ENCODE measurements at places on chromosomes 2 and 18. TPM values are rescaled to one million over a fixed set of nuclear protein-coding genes. Genes with fewer than 3 reads are reported as not detected.

The SERPINB3 gene
- not detected for total RNA-seq

- no peak for DNase-seq
Observed at GRCh38 chr18:79552696-79553095, 126.9 kb upstream of the CTDP1 start.

DNA sequence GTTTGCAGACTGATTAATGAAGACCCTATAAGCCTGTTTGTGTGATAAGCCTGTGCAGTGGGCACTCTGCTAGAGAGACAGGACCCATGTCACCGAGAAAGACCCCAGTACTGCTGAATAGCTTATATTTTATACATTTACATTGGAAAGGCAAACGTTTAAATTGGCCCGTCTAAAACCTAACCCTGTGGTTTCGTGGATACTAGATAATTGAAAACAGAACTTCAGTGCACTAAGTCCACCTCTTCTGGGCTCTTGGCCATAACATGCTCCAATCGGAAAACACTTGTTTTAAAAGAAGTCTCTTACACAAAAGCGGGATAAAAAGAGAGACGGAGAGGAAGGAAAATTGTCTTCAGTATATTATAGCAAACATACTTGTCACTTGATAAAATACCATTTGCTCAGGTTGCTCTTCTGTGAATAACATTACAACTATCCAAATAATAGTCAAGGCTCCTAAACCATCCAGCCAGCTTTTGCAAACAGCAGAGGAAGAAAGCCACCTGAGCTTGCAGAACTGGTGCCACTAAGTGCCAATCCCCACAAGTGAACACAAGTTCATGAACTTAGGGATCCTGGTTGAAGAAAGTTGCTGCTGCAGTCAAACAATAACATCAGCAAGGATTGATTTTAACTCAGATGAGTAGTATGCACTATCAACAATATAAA lies 218.4 kb upstream of the FN1 start:
- no peak for DNase-seq

DNA sequence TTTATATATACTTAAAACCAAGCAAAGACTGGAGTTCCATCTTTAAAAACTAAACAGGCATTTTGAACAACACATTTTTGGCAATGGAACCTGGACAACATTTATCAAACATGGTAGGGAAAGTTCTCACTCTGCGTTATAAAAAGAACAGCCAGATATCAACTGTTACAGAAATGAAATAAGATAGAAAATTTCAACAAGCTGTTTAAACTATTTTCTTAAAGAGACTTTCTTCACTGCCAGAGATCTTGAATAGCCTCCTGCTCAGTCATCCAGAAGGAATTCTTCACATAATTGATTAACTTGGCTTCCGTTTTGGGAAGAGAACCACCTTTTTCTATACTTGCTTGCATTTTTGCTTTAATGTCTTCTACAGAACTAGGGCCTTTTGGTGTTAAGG lies 166.0 kb upstream of the PIK3C3 start:
- DNase-seq, result no peak

- peak; percentile 43 for DNase-seq
Observed at GRCh38 chr2:196914867-196915460, 11.5 kb downstream of the PGAP1 start.
